ENCODE measurements at places on chromosomes 12 and 14.

DNA sequence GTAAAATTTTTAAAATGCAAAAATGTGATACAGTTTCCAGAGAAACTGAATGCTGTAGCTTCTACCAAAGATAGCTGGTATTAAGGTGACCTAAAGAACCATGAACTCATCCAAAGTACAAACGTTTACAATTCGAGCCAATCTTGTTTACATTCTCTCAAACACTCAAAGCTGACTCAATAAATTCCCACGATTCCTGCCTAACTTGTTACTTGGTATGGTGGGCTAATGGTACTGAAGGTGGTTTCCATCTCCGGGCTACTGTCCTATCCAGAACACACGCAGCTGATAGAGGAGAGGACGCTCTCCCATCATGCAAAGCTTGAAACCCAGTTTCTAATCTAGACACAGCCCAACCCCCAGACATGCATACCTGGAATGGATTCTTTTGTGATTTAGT is 31.5 kb downstream of the RAD9B start:
- DNase-seq: no peak

DNA sequence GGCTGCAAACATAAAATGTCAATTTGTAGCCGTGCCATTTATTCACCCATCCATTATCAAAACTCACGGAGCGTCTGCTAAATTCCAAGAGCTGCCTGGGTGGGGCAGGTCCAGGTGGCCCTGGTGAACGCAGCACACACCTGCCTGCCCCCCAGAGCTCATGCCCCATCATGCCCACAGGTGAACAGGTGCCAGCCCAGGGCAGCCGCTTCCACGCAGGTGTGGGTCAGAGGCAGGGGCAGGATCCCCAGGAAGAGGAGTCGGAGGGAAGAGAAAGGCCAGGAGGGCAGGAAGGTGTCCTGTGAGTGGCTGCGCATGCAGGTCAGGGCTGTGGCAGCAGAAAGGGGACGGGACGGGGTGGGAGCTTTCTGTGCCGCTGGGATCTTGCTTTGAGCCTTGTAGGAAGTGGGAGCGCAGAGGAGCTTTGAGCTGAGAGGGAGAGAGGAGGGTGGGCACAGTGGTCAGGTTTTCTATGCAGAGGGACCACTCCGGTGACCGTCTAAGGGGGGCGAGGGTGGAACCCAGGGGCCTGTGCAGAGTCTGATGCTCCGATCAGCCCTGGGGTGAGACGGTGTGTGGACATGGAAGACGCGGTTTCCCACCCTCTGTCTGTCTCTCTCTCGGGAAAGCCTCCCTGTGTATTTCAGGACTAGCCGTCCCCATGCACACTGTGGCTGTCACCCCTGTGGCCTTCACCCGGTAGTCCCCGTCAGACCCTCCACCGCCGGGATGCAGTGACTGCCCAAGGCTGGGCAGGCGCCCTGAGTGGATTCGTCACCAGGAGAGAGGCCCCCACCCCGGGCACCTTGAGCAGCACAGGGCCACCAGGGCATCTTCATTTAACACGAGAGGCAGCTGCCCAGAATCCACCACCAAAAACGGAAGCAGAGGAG is 26.7 kb downstream of the GALNT9 start:
- DNase-seq: no peak

DNA sequence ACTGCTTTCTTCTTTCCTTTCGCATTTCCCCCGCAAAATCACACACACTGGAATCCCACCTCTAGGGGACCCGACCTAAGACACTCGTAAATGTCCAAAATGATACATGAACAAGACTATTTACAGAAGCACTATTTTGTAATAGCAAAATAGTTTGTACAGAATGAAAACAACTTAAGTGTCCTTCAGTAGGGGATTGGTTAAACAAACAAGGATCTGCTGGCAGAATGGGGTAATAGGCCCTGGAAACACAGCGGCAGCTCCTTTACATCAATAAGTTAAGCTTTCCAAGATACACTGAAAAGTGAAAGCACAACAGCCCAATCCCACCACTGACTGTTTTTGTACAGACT is 48.8 kb downstream of the LTBP2 start:
- no peak for DNase-seq

GRCh38 chr14:32507029-32507984 is 178.2 kb downstream of the AKAP6 start:
- DNase-seq: no peak

- no peak for DNase-seq
Measured at GRCh38 chr12:59425798-59426197, 170.0 kb upstream of the SLC16A7 start.

- DNase-seq: no peak
Measured at GRCh38 chr12:67832155-67832554, 157.1 kb upstream of the IFNG-AS1 start.

GRCh38 chr14:57692671-57693070 is 173.2 kb downstream of the SLC35F4 start:
- no peak for DNase-seq

GRCh38 chr12:99332936-99333591 is 314.5 kb upstream of the GARIN6 start:
- no peak for DNase-seq

DNA sequence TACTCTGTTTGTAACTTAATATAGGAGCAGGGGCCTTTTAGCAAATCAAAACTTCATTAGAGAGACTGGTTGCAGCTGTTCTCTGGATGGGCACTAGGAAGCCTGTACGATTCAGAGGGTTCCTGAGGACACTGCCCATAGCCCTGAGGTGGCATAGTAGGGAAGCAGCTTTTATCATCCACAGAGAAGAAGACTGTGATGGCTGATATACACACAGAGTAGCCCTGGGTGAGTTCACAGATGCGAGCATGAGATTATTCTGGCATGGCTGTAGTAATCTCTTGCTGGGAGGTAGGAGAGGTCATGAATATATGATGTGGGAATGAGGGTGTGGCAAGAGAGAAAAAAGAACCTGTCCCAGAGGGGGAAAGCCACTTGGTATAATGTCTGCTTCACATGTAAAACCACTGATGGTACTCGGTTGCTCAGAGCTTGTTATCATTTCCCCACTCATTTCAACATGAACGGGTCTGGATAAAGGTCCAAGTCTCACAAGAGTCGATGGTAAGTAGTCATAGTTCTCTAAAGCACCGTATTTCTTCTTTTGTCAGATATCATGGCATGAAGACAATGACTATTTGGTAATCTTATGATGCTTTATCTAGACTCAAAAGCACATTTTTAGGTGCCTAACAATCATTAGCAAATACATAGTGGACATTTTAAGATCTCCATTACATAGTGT is 52.0 kb downstream of the PEBP1 start:
- DNase-seq: no peak

DNA sequence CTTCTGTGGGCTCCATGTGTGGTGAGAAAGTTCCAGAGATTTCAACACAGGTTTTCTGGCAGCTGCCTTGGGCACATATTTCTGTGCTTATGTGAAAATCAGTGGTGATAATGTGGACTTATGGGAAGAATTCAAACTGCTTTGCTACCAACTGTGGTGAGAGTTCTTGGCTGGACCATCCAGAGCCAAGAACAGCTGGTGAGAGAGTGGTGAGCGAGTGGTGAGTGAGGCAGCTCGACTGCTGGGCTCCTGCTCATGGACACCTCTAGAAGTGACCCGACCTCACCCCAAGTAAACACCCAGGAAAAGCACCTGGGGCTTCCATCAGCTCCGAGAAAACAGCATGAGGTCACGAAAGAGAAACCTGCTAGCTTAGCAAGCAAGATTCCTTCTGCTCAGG is 106.4 kb downstream of the PIWIL1 start:
- DNase-seq: no peak

GRCh38 chr14:98700748-98701147 is 571.2 kb downstream of the BCL11B start:
- DNase-seq: no peak

GRCh38 chr12:94954948-94955592 is 48.4 kb downstream of the NDUFA12 start:
- no peak for DNase-seq

DNA sequence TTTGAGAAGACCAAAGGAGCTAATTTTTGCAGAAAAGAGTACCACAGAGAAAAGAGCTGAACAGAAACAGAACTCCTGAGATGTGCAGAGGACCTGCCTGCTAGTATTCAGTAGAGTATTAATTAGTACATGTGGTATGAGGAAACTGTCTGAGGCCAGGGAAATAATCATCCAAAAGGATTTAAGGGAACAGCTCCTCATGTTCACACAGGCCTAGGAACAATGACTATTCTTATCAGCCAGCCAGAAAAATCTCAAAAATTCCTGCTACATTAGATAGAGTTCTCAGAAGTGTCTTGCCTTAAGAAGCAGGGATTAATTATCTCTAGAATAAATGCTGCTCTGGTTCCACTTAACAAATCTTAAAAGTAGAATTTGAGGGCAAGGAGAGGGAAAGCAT is 36.4 kb downstream of the PKP2 start:
- no peak for DNase-seq

GRCh38 chr14:95119336-95119735 is 38.0 kb downstream of the DICER1 start:
- DNase-seq: no peak

DNA sequence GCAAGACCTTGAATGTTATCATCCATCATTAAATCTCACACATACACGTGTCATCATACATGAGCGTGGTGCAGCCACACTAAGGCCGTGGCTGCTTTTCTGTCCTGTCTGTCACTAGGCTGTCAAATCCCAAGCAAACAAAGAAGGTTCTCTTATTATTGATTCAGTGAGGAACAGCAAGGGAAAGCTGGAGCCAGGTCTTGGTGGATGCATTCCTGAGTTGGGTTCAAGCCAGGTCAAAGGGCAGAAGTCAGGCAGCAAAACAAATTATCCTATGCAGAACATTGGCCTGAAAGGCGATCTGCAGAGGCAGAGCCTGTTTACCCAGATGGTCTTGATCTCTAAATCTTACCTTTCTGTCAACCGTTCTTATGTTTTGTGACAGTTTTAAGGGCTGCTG is 252.3 kb downstream of the NEDD1 start:
- DNase-seq: no peak

GRCh38 chr12:15731940-15732339 is 57.2 kb downstream of the EPS8 start:
- DNase-seq: no peak

GRCh38 chr12:92074889-92075288 is 70.8 kb downstream of the BTG1 start:
- DNase-seq: no peak

DNA sequence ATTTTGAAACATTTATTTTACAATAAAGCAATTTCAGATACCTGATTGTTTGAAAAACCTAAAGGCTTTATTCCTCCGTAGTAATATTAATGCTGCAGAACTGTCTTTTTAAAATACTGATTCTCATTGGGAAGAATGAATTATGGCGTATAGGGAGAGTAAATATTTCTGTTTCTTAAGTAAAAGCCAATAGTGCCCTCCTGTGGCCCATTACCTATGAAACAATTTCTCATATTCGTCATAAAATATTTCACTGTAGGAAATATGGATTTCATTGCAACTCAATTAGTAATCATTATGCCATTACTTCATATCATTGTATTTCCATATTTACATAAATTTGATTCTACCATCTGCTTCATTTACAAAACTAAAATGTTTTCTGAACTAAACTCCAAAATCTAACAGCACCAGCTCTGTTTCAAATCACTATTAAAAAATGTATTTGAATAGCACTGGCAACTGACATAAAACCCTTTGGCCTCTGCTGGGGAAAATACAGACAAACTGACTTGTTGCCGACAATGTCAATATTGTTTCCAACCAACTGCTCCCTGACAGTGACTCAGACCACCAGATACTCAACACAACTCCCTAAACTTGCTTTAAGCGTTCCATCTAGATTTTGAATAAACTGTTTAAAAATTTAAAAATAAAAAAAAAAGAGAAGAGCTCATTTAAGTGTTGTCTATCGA is 290.3 kb downstream of the NAV3 start:
- no peak for DNase-seq

GRCh38 chr12:69524755-69525469 is 54.7 kb downstream of the FRS2 start:
- DNase-seq: no peak
